ENCODE measurements at places on chromosomes 2 and 18.

GRCh38 chr18:44900627-44901026 is 219.9 kb downstream of the SETBP1 start:
- no peak for DNase-seq

GRCh38 chr18:47141289-47141688 is 9.0 kb downstream of the HDHD2 start:
- no peak for DNase-seq

DNA sequence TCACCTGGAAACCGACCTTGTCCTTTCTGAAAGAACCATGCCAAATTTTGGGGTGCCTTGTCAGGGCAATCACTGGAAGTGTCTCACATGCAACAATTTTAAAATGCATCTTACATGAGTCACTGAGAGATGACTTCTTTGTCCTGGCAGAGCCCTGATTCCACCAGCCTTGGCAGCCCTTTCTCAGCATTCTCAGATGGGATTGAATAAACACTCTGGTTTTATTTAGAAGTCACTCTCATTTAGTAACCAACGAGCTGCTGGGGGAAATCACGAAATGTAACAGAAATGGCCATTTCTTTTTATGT is 3.8 kb upstream of the ATP8B1 start:
- no peak for DNase-seq

- no peak for DNase-seq
These were observed 9.4 kb upstream of the RAPGEF4 start for GRCh38 chr2:172726172-172726735.

DNA sequence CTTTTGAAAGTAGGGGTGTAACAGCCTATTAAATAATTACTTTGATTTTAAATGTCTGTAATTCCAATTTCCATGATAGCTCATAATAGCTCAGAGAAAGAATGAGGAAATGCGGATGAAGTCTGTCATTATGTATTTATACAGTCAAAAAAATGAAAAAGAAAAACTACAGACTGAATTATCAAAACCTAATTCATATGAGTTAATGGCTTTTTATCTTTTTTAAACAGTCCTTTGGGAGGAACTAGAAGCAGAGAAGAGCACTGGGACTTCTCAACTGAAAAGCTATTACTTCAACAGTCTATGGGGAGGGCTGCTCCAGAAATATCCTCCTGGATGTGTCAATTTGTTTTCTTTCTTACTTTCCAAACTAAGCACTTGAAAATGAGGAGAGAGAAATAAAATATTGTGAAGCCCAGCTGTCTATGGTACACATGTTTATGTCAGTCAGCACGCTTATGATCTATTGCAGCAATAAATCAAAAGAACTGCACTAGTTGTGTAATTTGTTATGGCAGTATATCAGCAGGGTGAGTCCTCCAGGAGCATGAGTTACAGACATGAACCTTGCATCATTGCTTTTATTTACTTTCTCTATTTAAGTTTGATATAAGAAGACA is 1550.2 kb downstream of the LRP1B start:
- DNase-seq = no peak

DNA sequence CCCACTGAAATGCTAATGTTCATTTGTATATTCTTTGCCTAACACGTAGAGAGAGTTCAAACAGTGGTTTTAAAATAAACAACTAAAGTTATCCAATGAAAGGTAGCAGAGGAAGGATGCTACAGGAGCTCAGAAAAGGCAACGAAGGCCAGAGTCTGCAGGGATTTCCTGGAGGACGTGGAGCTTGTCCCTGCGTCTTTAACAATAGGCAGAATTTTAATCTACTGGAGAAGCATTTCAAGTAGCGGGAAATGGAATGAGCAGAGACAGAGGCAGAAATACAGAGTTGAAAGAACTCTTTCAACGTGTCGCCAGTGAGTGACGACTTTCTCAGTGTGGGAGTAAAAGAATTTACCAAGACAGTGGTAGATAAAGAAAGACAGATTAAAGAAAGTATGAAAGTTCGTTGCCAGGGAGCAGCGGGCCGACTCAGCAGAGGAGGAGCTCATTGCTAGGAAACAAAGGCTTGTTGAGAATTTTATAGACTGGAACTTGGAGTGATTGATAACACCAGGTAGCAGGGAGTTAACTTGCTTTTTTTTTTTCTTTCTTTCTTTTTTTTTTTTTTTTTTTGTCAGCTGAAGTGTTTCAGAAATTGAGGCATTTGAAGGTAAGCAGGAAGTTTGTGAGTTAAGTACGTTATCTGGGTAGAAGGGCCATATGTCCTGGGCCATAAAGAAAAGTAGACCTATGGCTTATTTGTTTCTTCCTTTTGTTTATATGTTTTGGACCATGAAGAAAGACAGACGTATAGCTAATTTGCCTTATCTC is 625 bp upstream of the NBAS start:
- no peak for DNase-seq

DNA sequence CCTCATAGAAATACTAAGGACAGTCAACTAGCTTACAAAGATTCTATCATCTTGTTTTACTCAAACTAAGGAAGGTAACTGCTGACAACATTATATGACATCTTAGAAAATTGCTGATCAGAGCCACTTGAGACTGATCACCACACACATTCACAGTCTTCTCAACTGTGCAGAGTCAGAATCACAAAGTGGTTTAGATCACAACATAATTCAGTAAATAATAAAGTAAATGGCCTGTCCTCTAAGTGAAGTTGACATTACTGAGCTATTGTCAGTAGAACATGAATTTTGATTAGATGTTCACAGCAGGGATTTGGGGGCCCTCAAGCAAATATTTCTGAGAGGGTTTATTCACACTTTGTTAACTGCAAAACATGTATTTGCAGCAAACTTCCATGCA is 28.5 kb downstream of the NOL4 start:
- no peak for DNase-seq

DNA sequence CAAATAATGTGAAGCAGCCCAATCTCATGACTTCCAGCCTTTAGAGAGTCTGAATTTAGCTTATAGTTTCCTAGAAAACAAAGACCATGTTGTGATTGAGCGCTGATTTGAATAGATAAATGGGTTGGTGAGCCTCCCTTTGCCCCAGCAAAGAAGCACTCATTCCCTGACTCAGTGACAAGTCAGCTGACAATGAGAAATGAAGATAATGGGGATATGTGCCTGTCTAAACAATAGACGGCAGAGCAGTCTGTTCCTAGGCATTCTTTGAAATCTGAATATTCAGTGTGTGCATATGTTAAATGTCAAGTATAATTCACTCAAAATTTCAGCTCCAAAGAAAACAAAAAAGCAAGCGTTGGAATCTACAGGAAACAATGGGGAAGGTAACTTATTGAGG is 34.8 kb upstream of the LINC00305 start:
- no peak for DNase-seq

DNA sequence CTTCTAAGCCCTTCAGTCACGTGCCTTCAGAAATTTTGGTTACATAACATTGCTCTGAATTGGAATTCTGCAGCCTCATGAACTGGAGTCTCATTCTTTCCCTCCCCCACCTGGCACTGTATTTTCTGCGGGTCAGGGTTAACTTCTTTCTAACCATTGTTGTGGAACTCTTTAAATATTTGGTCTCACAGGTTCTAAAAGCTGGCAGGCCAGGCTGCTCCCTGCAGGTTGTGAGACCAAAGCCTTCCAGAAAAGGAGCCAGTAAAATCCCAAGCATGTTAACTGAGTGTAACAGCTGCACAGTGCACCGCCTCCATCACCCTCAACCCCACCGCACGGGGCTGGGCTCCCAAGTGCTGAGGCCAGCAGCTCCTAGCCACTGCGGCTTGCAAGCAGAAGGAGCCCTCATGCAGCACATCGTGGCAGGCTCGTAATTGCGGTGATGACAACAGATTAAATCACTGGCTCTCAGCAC is 174.1 kb upstream of the ALPP start:
- no peak for DNase-seq

- no peak for DNase-seq
These were observed 13.7 kb downstream of the MTERF4 start for GRCh38 chr2:241088376-241088775.

DNA sequence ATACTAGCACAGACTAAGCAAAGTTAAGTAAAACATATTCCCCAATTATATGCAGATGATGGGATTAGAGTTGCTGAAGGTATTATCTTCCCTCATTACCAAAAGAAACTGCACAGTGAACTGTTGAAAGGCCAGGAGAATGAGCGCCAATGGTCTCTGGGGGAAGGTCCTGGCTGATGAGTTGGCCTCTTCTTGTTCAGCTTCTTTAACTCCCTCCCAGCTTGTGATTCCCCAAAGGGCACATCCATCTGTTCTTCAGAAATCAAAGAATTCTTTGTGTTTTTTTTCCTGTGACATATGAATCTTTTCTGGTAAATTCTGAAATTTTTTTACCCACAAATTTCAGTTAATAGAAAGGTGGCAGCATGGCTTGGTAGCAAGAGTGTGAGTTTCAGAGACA is 667.6 kb downstream of the CNTNAP5 start:
- no peak for DNase-seq

All from activated naive CD4-positive, alpha-beta T cell (primary cell).